ENCODE measurements at places on chromosomes 6 and 20.
A peak's percentile ranks its signal among the peaks of the same experiment; 100 is the strongest.

DNA sequence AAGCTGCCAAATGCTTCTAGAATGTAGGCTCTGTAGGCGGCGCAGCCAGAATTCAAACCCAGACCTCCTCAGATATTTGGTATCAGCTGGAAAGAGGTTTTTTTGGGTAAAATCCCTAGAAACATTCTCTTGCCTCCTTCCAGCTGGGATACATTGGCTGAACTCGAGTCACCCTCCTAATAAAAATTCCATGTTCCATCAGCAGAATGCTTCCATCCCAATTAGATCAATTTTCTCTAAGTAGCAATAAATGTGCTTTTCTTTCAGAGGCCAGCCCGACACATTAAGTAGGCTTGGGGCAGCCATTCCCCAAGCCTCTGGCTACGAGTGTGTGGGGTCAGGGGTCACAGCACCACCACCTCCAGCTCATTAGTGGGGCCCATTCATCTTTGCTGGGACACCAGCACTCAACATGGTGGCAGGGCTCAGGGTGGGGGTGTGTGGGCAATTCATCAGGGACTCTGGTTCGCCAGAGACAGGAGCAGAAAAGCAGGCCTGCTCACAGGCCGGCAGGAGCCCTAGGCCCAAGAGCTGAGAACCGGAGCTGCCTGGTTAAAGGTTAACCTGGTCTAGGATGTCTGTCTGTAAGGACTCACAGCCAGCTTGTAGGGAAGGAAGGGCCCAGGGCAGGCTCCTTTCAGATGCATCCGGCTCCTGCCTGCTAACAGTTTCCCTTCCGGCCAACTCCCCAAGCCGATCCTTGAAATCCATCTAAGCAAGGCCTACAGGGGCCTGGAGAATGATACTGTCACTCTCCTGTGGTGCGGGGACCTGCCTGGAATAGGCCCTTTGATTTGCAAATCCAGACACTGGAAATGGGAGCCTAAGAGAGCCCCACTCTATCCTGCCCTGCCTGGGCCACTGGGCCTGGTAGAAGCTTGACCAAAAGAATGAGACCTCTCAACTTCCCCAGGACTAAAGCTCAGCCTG lies 159.1 kb upstream of the TOP1 start:
- DNase-seq = peak; percentile 48
- no peaks in the 10 kb centered on the region for H3K36me3 ChIP-seq
- H3K4me1 ChIP-seq = peaks cover 52% of the 10 kb centered on the region
- H3K27me3 ChIP-seq = peaks cover 13% of the 10 kb centered on the region

GRCh38 chr6:71252410-71252809 lies 36.2 kb upstream of the OGFRL1 start:
- no peak for DNase-seq
- H3K4me3 ChIP-seq = no peak overlapping the region
- peaks cover 7% of the 10 kb centered on the region for H3K36me3 ChIP-seq
- H3K27me3 ChIP-seq = peaks cover 7% of the 10 kb centered on the region
- H3K4me1 ChIP-seq = peaks cover 82% of the 10 kb centered on the region

- H3K27ac ChIP-seq = no peak overlapping the region
- H3K36me3 ChIP-seq = no peaks in the 10 kb centered on the region
- peaks cover 5% of the 10 kb centered on the region for H3K27me3 ChIP-seq
These were observed 87.6 kb downstream of the PRKN start for GRCh38 chr6:162639951-162640350.

- peaks cover 6% of the 10 kb centered on the region for H3K4me1 ChIP-seq
- H3K36me3 ChIP-seq = peaks cover 39% of the 10 kb centered on the region
- no peak for DNase-seq
- H3K4me3 ChIP-seq = no peak overlapping the region
These were observed 88.4 kb downstream of the HACE1 start for GRCh38 chr6:104771258-104771832.

- no peak overlapping the region for H3K27ac ChIP-seq
- DNase-seq = peak; percentile 45
- H3K4me1 ChIP-seq = no peaks in the 10 kb centered on the region
- peaks cover 70% of the 10 kb centered on the region for H3K27me3 ChIP-seq
These were observed 64.3 kb downstream of the FNDC1 start for GRCh38 chr6:159233365-159234101.

DNA sequence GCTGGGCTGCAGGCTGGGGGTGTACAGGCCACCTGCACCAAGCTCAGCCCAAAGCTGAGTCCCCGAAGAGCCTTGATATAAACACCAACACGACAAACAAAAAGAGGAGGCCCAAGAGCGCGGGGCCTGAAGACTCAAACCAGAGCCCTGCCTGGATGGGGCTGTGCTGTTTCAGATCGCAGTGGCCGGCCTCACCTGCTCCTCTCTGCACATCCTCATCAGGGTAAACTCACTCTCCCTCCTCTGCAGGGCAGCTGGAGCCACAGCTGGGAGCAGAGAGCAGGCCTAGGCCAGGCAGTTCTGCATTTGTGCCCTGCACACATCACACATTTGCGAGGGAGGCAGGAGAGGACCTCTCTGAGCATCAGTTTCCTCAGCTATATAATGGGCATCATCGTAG lies 3.7 kb upstream of the RBM38 start:
- no peak for DNase-seq
- no peak overlapping the region for H3K4me3 ChIP-seq
- no peak overlapping the region for H3K27ac ChIP-seq
- H3K4me1 ChIP-seq = peaks cover 30% of the 10 kb centered on the region
- H3K36me3 ChIP-seq = peaks cover 8% of the 10 kb centered on the region

DNA sequence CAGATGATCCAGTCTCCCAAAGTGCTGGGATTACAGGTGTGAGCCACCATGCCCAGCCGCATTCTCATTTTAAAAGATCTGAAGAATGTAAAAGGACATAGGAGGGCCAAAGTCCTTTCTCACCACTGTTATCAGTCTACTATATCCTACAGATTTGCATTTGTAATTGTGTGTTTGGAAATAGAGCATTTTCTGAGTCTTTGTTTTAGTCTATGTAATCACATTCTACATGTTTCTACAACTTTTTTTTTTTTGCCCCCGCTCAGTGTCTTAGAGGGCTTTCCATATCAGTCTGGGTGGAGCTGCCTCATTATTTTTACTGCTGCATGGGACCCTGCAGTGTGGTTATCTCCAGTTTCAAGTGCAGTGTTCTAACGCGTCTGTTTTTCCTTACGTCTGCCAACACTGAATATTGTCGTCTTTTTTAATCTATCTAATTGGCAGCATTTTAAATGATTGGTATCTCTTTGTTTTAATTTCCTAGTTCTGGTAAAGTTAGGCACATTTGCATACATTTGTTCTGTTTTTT lies 7.8 kb downstream of the CUL9 start:
- peaks cover 52% of the 10 kb centered on the region for H3K36me3 ChIP-seq
- no peak overlapping the region for H3K27ac ChIP-seq
- DNase-seq = no peak
- no peaks in the 10 kb centered on the region for H3K4me1 ChIP-seq

DNA sequence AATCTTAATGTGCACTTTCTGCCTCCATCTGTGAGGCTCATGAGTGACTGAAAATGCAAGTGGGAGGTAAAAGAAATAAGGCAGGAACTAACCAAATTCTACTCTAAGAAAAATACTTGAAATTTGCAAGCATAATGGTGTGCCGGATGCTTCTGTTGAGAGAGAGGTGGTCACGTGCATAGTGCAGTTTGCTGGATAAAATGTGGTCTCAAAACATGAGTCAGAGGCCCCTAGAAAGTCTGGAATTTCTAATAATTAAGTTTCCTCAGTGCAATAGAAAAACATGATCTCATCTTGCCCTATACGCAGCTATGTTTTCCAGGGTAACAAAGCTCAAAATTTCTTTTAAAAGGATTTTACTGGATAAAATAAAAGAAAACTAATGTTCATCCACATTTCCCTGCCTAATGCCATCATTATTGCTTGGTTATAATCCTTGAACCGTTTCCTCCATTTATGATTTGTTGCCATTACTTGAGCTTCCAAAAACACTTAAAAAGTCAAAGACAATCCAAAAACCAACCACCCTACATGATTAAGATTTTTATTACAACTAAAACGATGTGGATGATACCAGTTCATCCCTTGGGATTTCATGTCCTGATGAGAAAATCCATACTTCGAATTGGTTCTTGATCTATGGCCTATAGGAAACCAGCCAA lies 351.7 kb upstream of the ARID1B start:
- H3K27me3 ChIP-seq = peaks cover 11% of the 10 kb centered on the region
- peaks cover 14% of the 10 kb centered on the region for H3K36me3 ChIP-seq
- DNase-seq = no peak
- no peak overlapping the region for H3K4me3 ChIP-seq

GRCh38 chr20:60424267-60424902 lies 466.2 kb downstream of the CDH26 start:
- H3K27ac ChIP-seq = no peak overlapping the region
- no peak for DNase-seq
- H3K36me3 ChIP-seq = no peaks in the 10 kb centered on the region
- H3K4me3 ChIP-seq = no peak overlapping the region
- H3K27me3 ChIP-seq = peaks cover 15% of the 10 kb centered on the region

GRCh38 chr6:30683980-30684338 lies 2.5 kb downstream of the PPP1R18 start:
- H3K4me3 ChIP-seq = peak overlapping the region; percentile 87
- peaks cover 9% of the 10 kb centered on the region for H3K27me3 ChIP-seq
- H3K27ac ChIP-seq = peak overlapping the region; percentile 86

- H3K4me3 ChIP-seq = no peak overlapping the region
- H3K4me1 ChIP-seq = no peaks in the 10 kb centered on the region
- no peak for DNase-seq
- no peaks in the 10 kb centered on the region for H3K36me3 ChIP-seq
- H3K27me3 ChIP-seq = peaks cover 22% of the 10 kb centered on the region
These were observed 30.1 kb upstream of the APMAP start for GRCh38 chr20:25022680-25023079.

- H3K36me3 ChIP-seq = peaks cover 36% of the 10 kb centered on the region
- H3K27me3 ChIP-seq = no peaks in the 10 kb centered on the region
- H3K27ac ChIP-seq = no peak overlapping the region
- no peaks in the 10 kb centered on the region for H3K4me1 ChIP-seq
- no peak for DNase-seq
- no peak overlapping the region for H3K4me3 ChIP-seq
These were observed 41.7 kb downstream of the PHF3 start for GRCh38 chr6:63677282-63677681.

DNA sequence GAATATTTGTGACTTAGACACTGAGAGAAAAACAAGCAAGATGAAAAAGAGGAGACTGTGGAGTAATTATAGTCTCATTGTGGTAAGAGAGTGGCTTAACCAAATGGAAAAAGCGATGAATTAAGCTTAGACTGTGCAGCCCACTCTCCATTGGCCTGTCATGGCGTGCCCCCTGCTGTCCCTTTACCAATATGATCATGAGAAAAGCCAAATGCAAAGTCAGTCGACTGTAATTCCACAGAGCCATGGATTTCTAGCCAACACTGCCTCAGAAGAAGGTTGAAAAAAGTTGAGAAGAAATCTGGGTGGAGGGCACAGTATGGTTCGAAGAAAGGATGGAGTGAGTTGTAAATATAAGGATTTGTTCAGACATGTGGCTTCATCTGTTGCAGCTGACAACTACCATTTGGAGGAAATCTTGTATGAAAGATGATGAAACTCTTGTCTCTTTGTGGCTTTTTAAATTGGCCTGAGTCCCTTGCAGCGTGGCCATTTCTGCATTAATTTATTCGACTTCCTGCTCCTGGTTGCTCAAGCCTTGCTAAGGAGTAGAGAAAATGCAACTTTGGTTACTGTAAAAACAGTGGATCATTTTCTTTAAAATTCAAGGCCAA lies 251.4 kb downstream of the DOK5 start:
- DNase-seq = no peak
- H3K27me3 ChIP-seq = peaks cover 5% of the 10 kb centered on the region
- peaks cover 6% of the 10 kb centered on the region for H3K4me1 ChIP-seq
- H3K27ac ChIP-seq = no peak overlapping the region
- no peak overlapping the region for H3K4me3 ChIP-seq

DNA sequence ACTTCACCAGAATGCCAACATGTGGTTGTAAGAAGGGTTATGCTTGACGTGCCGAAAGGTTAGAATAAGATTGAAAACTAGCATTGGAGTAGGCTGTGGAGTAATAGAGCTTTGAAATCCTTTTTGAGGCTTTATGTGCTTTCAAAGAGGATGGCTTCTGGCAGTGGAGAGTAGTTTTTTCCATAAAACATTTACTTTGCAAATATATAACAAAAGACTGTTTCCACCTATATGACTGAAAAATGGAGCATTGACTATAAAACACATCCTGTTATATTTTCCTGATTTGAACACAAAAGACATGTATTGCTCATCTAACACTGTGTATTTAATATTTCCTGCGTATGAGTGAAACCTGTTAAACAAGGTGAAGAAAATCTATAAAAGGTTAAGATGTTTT lies 38.8 kb downstream of the ZFAND3 start:
- H3K4me1 ChIP-seq = peaks cover 5% of the 10 kb centered on the region
- H3K4me3 ChIP-seq = no peak overlapping the region
- no peaks in the 10 kb centered on the region for H3K27me3 ChIP-seq
- peak overlapping the region; percentile 7 for H3K27ac ChIP-seq

- peaks cover 72% of the 10 kb centered on the region for H3K36me3 ChIP-seq
- H3K4me1 ChIP-seq = peaks cover 79% of the 10 kb centered on the region
- H3K27ac ChIP-seq = peak overlapping the region; percentile 99
- peaks cover 1% of the 10 kb centered on the region for H3K27me3 ChIP-seq
These were observed 40.4 kb upstream of the NAA20 start for GRCh38 chr20:19976595-19977372.

DNA sequence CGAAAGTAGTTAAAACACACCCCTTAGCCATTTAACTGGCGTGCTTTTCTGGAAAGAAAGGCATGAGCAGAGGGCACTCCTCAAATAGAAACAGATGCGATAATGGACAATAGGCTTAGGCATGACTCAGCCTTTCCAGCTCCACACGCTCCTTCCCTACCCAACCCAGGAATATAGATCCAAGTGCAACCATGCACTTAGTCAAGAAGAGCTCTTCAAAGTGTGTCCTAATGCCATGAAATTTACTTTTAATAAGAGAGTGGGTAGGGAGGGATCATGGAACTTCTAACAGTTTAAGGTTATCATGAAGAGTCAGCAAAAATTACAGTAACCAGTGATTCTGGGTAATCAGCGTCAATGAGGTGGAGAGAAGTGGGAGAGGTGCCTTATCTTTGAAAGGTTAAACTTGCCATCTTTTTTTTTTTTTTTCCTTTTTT lies 2.4 kb upstream of the EFHC1 start:
- H3K27me3 ChIP-seq = peaks cover 10% of the 10 kb centered on the region
- H3K36me3 ChIP-seq = no peaks in the 10 kb centered on the region
- DNase-seq = no peak
- H3K4me1 ChIP-seq = peaks cover 21% of the 10 kb centered on the region

DNA sequence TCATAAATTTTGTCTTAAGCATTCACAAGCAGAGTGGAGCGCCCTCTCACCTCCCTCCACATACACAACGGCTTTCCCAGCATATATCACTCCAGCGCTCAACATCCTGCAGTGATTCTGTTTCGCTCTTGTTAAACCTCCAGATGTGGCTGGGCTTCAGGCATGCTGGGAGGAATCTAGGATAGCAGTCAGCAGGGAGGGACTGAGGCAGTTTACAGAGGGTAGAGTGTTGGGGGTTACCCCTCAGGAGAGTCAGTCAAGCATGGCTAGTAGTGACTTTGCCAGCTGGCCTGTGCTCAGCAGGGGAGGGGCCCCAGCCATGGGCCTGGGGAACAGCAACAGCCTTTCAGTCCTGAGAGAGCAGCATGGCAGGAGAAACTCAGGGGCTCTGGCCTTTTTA lies 161.4 kb upstream of the FLRT3 start:
- H3K27ac ChIP-seq = peak overlapping the region; percentile 88
- H3K4me3 ChIP-seq = no peak overlapping the region
- peaks cover 4% of the 10 kb centered on the region for H3K27me3 ChIP-seq
- no peaks in the 10 kb centered on the region for H3K36me3 ChIP-seq
- DNase-seq = peak; percentile 40
- peaks cover 38% of the 10 kb centered on the region for H3K4me1 ChIP-seq
